Heart right ventricle (tissue), 16 donors: ENCODE measurements at places on chromosomes 7 and 10.
A peak's percentile ranks its signal among the peaks of the same experiment; 100 is the strongest.

DNA sequence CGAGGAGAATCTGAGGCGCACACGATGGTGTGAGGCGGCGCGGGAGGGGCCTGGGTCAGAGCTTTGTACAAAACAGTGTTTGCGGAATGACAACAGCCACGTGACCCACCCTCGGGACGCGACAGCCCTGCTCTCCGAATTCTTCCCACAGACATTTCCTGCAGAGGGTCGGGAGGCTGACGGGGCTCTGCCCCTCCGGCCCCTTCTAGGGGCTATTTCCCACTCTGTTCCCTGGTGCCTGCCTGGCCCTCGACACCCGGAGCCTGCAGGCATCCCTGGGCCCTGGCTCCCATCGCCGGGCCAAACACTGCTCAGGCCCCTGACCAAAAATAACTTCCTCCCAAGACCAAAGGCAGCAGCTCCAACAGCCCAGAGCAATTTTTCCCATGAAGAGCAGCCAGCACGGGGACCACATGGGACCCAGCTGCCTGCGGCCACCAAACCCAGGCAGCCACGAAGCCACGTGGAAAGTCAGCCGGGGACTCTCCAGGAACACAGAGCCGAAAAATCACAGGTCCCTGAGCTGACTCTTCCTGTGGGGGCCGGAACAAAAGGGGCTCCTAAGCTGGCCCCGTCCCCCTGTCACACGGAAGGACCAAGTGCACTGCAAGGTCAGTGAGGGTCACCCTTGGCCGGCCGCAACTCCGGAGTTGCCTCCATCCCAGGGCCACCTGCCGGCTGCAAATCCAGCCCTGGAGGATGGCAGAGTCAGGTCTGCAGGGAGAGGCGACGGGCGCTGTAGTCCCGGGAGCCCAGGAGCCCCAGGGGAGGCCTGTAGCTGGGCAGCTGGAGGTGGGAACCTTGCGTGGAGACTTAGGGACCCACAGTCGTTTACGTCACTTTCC, 42.0 kb downstream of the PAPOLB start:
- DNase-seq, result peak; percentile 66

- DNase-seq, result no peak
These were observed 282.0 kb upstream of the AKR1E2 start for GRCh38 chr10:4543938-4544533.

GRCh38 chr10:106761906-106762305, 402.6 kb downstream of the SORCS1 start:
- no peak for DNase-seq

- DNase-seq, result peak; percentile 82
These were observed 63.5 kb downstream of the ABCC2 start for GRCh38 chr10:99845837-99846382.
